ENCODE measurements at places on chromosomes 2 and 18. TPM values are rescaled to one million over a fixed set of nuclear protein-coding genes. Genes with fewer than 3 reads are reported as not detected.

DNA sequence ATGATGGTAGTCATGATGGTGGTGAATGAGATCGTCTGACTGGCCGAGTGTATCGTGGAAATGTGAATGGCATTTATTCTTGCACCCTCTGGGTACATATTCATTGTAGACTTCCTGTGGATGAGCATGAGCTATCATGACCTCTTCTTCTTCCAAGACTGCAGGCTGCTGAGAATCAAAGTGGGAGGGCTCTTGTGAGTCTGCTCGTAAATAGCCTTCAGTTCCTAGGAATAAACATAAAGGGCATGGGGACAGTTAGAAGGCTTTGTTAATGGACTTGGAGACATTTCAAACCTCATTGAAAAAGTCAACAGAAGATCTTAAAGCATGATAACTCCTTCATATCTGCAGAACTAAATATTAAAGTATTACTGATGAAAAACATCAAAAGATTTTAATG lies 14.9 kb downstream of the SLC39A6 start:
- DNase-seq: no peak

- peak; percentile 46 for DNase-seq
Observed at GRCh38 chr2:20451341-20451740, 4.5 kb downstream of the RHOB start.

DNA sequence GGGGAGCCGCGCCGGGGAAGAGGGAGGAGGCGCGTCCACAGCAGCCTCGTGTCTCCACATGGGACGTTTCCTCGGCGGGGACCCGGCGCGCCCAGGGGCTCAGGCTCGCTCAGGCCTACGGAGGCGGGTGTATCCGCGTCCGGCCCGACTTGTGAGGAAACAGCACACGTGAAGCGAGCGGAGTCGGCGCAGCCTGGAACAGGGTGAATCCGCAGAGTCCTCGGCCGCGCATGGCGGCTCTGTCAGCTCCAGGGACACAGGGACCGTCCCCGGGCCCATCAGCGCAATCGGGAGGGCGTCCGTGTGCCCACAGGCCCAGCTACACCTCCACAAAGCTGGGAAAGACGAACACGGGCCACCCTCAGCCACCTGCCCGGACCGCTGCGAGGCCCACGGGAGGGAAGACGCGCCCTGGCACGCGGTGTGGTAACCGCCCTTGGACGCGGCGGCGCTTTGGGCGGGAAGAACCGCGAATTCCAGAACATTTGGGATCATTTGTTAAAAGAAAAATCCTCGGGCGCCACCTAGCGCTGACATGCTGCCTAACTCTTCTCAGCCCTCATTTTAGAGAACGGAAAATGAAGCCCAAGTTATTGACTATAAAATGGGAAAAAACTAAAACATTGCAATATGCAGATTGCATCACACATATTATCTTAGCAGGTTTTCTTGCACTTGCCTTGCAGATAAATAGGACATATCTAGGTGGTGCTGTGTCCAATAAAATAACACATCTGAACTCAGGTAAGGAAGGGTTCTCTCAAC lies 40.4 kb downstream of the TMEM18 start:
- peak; percentile 78 for DNase-seq

The IL1R1 gene
- polyA plus RNA-seq: 9.3 TPM

The IL1RL1 gene
- 0.41 TPM for polyA plus RNA-seq

Data from hindlimb muscle (tissue), 1 donor.